Chondrocyte (in vitro differentiated cells): ENCODE measurements at places on chromosomes 3 and 15.

DNA sequence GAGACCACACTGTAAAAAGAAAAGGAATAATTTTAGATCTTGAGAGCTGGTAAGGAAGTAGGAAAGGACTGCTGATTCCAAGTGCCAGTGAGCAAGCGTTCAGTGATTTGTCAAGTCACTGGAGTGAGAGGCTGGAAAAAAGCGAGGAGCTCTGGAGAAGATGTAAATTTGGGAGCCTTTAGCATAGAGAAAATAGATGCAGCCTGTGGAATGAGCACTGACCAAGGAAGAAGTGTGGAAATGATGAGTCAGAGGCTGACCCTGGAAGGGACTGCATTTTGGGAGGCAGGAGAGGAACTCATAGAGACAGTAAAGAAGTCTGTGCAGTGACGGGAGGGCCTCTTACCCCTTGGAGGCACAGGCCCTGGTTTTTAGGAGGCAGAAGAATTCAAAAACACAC lies 17.1 kb upstream of the ABTB1 start:
- no peak for DNase-seq

GRCh38 chr3:105606016-105606415 lies 239.3 kb downstream of the ALCAM start:
- no peak for DNase-seq

DNA sequence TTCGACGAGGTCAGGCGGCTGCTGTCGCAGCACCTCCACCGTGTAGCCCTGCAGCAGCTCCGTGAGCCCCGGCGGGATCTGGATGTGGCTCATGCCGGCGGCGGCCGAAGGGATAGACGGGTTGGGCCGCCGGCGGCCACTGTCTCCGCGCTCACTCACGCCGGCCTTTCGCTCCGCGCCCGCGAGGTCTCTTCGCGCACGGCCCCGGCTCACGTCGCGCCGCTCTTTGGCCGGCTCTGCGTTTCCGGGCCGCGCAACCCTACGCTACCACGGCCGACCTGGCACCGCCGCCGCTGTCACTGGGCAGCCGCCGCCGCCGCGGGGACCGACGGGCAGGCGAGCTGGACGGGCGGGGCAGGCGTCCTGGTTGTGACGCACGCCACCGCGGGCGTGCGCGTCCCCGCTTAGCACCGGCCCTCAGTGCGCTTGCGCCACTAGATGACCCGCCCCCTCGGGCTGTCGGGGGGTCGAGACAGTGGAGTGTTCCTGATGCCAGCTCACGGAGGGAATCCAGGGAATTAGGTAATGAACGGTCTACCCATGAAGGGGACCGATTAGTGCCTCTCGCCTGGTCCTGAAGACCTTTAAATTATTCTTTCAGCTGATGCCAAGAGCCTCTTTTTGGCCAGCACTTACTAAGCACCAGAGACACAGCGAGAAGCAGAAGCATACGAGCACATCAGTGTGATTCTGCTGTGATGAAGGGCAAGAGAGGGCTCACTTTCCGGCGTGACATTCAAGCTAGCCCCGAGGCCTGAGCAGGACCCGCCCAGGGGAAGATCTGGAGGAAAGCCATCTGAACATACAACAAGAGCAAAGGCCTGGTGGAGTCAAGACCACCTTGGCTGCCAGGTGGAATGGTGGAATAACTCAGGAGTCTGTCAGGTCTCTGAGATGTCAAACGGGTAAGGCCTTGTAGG lies at the start of gene PRKAR2A:
Gene PRKAR2A, minus strand, starts transcription at position 371 of the 920 bp plus-strand sequence. Its CDS starts 278 bp downstream, at position 93.
- peak; percentile 93 for DNase-seq

DNA sequence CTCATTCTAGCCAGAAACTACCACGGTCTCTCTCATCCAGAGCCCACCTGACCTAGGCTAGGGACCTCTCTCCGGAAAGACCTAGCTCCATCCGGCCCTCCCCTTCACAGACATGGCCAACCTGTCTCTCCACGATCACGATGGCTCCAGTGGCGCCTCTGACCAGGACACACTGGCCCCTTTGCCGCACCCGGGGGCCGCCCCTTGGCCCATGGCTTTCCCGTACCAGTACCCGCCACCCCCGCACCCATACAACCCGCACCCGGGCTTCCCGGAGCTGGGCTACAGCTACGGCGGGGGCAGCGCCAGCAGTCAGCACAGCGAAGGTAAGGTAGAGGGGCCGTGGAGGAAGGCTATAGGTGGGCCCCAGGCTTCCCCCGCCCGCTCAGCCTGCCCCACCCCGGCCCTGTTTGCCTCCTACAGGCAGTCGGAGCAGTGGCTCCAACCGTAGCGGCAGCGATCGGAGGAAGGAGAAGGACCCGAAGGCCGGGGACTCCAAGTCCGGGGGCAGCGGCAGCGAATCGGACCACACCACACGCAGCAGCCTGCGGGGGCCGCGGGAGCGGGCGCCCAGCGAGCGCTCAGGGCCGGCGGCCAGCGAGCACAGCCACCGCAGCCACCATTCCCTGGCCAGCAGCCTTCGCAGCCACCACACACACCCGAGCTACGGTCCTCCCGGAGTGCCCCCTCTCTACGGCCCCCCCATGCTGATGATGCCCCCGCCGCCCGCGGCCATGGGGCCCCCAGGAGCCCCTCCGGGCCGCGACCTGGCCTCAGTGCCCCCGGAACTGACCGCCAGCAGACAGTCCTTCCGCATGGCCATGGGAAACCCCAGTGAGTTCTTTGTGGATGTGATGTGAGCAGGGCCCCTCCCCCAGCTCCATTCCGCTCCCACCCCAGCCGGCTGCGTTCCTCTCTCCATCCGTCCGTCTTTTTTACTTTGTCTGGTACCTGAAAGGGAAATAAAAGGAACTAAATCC lies 4.5 kb upstream of the AP2M1 start:
- DNase-seq, result peak; percentile 92

DNA sequence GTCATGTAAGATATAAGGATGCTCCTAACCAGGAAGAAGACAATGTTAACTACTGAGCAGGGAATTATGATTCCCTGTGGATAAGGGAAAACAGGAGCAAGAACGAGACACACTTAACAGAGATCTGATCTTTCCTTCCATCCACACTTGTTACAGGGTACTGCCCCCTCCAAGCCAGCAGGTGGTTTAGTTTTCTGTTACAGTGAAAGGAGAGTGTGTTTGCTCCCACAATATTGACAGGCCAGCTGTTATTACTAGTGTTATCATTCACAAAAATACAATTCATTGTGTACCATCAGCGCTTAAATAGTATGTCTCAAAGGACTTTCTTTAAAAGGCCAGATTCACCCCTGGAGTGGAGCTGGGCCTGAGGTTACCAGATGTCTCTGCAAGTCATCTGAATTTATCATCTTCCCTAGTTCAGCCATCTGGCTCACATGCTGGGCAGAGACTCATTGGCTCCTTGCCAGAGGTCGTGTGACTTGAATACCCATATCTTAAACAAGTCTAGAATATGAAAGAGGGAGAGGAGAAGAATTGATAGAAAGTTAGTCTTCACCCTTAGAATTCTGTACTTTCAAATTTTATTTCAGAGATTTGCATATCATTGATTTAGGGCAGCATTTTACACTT lies 16.8 kb upstream of the FMN1 start:
- no peak for DNase-seq
